ENCODE measurements at places on chromosomes 12 and 14.

GRCh38 chr12:20050221-20050620 is 318.1 kb upstream of the PDE3A start:
- no peak for DNase-seq

DNA sequence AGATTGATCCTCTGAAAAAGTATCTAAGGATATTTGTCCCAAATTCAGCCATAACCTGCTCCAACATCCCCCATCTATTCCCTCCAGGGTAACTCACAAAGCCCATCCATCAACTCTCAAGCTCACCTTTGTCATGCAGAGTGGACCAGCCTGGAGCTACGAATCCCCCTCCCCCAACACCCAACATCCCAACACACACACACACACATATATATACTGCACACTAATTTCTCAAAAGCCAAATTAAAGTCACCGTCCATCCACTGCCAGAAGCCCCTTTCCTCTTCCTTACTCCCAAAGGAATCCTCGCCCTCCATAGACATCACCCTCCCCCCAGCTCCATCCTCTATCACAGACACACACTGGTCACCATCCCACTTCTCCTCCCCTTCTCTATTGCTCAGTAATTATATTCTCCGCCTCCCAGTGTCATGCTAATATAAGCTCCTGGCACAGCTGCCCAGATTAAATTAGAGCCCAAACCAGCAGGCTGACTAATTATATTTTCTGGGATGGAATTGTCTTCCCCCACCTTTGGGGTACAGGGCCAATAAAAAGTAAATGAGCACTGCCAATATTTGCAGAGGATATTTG is 13.5 kb upstream of the TESPA1 start:
- no peak for DNase-seq

DNA sequence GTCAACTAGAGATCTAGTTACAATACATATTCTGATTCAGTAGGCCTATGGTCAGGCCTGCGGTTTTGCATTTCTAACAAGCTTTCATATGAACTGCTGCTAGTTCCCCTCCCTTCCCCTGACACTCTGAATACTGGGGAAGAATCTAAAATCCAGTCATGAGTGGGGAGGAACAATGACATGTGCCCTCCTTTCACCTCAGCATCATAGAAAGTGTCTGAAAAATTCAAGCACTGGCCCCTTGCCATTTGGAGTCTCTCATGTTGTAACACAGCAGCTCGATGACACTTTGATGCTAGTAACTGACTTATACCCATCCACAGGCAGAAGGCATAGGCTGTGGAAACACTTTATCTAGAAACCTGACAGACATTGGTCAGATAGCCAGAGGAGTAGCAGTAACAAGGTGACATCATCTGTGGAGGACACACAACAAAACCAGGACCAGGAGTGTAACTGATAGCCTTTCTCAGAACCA is 161.9 kb upstream of the RASSF8 start:
- peak; percentile 65 for DNase-seq

- no peak for DNase-seq
These were observed 102.7 kb upstream of the USP44 start for GRCh38 chr12:95653771-95654546.

DNA sequence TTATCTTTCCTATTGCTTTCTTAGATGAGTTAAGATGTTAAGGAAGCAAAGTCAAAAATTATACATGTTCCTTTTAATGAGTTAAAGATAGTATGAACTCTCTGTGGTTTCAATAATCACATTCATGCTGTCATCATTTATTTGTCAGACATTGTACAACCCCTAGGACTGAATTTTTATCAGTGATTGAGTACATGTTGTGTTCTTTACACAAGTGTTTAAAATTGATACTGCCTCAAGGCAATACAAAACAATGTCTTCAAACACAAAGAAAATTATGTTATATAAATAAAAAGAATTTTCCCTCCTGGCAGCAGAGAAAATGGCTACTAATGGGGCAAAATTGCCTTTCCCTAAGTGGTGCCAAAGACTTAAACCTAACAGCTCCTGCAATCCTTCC is 34.6 kb upstream of the KCNJ8 start:
- DNase-seq: no peak

GRCh38 chr14:59711080-59711479 is 134.5 kb upstream of the CCDC175 start:
- DNase-seq: no peak

DNA sequence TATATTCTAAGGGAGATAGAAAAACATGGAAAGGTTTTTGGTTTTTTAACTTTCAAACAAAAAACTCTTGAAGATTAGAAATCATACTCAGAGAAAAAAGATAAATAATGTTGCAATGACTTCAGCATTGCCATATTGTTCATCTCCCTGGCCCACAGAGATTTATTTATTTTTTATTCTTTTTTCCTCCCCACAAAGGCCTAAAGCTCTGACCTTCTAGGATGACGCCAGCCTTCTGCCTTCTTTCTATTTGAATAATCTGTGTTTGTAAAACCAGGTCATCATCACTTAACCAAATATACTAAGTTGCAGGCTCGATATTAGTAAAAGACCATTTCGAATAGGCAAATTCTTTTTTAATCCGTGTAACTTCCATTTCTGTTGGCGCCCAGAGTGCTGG is 4.4 kb upstream of the DCP1B start:
- no peak for DNase-seq

- no peak for DNase-seq
These were observed 292.6 kb upstream of the SYT1 start for GRCh38 chr12:78571953-78572352.

- DNase-seq: no peak
These were observed 578 bp downstream of the PPP1R13B start for GRCh38 chr14:103846543-103847450.

DNA sequence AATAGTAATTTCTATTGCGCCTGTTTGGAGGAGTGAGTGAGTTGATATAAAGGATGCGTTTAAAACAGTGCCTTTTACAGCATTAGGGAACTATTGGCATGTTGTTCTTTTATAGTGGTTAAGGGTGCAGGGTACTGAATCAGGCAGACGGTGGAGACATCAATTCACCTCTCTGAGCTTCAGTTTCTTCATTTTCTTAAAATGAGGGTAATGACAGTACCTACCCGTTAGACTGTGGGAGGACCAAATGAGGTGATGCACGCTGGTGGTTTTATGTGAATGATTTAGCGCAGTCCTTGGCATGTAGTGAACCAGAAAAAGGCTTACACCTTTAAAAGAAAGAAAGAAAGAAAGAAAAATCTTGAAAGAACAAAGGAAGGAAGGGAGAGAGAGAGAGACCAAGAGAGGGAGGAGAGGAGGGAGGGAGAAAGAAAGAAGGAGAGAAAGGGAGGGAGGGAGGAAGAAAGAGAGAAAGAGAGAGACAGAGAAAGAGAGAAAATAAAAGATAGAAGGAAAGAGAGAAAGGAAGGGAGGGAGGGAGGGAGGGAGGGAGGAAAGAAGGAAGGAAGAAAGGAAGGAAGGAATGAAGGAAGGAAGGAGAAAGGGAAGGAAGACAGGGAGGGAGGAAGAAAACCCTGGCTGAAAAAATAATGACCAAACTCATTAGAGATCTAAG is 22.2 kb upstream of the CCND2 start:
- DNase-seq: no peak

DNA sequence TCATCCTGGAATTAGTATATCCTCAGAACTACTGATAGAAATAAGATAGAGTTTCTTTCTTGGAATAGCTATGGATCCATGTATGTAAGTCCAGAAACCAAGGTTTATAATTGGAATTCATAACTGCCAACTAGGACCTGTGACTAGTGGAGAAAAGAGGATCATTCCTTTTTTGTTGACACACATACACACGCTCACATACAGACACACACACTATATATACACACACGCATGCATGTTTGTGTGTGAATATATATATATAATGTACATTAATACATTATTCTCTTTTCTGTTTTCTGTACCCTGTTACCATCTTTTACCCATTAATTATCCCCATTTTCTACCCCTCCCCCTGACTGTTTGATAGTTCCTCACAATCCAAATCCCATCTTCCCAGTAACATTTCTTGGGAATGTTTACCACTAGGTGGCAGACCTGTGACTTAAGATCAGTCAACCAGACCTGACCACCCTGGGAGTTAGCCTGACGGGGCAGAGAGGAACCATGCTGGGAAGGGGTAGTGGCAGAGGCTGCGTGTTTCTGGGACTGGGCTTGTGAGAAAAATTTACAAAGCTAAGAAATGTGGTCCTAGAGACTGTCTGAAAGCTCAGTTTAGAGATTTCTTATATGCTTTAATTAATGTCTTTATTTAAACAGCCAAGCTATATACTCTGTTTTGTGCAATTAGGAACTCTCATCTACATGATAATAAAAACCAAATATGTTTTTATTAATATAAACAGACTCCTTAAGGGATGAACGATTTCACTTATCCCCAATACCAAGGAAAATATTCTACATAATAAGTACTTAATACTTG is 308.0 kb downstream of the PPFIA2 start:
- DNase-seq: peak; percentile 19

DNA sequence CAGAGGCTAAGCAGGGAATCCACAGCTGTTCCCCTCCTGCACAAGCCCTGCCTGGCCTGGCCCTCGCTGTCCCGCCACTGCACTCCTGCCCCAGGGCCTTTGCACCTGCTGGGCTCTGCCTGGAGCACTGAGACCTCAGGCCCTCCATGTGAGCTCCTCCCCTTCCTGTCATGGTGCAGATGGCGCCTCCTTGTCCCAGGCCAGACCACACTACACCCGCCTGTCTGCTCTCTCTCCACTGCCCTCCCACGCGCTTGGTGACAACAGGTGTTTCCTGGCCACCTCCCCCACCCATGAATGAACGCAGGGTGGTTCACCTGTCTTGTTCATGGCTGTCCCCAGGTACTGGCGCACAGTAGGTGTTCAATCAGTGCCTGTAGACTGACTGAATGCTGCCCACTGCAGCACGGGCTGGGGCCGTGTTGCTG is 82.9 kb downstream of the NCOR2 start:
- no peak for DNase-seq

DNA sequence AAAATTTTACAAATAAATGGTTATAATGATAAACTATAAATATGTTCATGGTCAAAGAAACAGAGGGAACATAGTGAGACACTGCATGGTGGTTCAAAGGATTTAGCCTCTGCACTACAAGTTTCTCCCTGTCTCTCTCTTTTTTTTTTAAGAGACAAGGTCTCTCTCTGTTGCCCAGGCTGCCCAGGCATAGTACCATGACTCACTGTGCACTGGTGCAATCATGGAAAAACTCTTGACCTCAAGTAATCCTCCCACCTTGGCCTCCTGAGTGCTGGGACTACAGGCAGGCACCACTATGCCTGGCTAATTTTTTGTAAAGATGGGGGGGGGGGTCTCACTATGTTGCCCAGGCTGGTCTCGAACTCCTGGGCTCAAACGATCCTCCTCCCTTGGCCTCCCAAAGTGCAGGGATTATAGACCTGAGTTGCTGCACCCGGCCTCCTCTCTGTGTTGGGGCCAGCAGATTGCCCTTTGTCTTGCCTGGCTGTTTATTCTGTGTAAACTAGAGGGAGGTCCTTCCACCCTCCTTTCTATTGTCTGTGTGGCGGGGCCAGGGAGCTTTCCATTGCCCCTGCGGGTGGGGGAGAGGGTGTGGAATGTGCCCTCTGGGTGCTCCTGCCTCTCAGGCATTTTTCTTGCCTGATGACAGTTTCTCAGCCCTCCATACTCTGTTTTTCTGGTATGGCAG is 22.1 kb downstream of the MTHFD1 start:
- DNase-seq: no peak

DNA sequence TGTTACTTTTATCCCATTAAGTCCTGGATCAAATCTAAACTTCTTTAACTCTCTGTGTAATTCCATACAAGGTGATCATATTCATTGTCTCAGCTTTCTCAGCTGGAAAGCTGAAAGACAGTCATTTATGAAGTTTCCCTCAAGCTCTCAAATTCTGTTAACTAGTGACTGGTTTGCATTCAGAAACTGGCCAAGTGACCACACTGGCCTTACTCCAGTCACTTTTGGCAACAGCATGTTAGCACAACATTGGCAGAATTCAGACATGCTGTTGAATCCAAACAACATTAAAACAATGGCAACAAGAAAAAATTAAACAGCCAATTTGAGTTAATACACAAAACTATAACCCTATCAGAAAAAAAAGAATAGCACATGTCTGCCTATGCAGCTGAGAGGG is 343.3 kb downstream of the MDGA2 start:
- DNase-seq: no peak

DNA sequence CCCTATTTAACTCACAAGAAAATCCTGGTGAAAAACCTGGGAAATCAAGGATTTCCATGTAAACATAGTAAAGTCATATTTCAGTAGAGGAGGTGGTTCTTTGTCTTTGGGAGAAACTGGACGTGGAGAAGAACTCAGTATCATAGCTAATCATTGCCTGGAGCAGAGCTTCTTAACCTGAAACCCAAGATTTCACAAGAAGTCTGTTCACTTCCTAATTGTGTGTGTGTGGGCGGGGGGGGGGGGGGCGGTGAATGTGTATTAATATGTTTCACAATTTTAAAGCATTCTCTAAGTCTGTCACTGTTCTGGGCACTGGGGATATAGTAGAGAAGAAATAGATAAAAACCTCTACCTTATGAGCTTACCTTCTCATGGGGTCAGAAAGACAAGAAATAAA is 96.7 kb upstream of the PPP4R3A start:
- no peak for DNase-seq

DNA sequence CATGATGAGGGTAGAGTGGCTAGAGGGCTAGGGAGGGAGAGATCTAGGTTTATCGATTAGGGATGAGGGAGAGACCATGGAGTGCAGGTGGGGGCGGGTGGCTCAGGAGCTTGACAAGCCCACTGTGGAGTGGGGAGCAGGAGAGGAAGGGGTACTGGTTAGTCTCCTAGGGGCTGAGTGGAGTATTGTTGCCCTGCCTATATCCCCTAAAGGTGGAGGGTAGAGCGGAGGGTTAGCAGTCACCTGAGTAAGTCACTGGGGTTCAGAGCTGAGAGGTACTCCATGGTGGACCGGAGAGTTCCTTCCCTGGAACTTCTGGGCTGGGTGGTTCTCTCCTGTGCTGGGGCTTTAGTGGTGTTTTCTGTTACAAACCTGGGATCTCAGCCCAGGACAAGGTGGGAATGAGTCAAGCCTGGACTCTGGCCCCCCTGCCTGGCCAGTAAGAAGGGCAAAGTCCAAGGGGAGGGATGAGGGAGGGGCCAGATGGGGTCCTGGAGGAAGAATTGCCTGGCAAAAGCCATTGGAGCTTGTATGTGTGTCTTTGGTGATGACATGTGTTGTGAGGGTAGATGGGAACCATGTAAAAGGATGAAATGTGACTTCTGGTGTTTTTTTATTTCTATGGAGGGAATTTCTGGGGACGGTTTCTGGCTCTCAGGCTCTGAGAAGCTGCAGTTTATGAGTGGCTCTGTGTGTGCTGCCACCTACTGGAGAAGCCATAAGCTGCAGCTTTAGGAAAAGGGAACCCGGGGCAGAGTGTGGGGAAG is at the start of gene CIDEB:
Gene CIDEB (minus strand): TSS at position 403 of the 767 bp plus-strand sequence. CDS start 119 bp downstream, at position 284.
- peak; percentile 38 for DNase-seq

DNA sequence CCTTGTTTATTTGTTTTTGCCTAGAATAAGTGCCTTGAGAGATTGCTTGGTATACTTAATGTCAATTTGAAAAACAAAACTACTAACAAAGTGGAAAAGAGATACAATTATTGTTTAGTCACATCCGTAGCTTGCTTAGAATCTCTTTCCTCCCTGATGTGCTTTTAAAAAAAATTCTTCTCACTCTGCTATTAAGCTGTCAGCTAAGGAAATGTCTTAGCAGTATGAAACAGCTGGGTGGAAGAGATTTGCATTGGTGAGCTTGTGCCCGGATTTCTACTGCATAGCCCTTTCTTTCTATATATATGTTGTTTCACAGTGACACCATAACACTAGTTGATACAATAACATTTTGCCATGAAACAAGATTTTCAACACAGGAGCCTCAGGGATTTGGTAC is 229.4 kb upstream of the RGS6 start:
- no peak for DNase-seq
